Activated T-helper 1 cell treated with Interleukin-2 at 50 U/mL for 16 hours (primary cell): ENCODE measurements at places on chromosomes 3 and 15.

DNA sequence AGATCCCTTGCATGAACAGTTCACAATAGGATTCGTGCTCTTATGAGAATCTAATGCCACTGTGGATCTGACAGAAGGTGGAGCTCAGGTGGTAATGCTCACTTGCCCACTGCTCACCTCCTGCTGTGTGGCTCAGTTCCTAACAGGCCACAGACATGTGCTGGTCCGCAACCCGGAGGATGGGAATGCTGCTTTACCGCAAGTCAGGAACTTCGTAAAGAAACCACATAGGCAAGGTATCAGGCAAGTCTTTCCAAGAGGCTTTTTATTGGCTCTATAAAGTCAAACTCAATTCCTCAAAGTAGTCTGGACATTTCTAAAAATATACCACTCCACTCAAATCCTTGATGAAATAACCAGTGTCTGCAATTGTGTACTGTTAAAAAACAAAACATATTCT lies 56.1 kb downstream of the OSTN start:
- DNase-seq = no peak

DNA sequence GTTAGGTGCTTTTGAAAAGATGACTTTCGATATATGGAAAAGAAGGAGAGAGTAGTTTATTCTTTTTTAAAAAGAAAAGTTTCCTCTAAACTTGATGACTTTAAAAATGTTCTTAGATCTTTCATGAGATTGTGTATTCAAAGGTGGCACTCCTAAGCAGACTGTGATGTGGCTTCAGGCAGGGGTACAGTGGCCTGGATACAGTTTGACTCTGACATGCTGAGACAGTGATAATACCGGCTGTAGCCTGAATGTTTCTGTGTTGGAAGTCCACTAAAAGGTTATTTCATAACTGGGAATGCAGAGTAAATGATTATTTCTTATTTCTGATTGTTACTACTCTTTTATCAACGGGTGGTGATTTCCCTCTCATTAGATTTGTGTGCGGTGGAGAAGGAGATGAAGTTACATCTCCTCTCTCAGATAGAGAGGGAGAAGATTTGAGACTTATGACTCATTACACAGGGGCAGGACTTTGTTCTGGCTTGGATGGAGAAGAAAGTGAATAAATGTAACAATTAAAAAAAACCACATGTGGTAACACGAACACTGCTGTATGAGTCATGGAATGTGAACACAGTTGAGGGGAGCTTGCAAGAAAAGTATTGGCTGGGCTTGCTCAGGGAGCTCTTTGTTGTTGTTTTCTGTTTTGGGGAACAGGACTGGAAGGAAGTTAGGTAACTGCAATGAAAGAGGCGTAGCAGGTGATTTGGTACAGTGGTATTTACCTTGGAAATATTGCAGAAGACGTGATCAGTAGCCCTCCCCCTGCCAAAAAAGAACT lies 21.6 kb downstream of the SPTSSB start:
- DNase-seq = peak; percentile 3

DNA sequence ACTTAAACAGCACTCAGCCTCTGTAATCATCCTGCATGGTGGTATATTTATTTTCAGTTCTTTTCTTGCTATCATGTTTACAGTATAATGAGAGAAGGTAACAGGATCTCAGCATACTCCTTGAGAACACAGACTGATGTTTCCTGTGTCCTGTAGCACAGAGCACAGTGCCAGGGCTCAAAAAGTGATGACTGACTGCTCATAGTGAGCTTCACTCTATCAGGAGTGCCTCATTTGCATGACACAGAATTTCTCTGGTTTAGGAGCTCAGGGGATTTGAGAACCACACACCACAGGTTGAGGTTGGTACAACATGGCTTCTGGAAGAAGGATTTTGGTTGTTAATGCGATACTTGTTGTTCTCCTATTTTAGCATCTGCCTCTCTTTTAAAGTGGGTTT lies 68.5 kb upstream of the SLC2A2 start:
- no peak for DNase-seq

GRCh38 chr3:71973274-71974030 lies 188.5 kb upstream of the PROK2 start:
- DNase-seq = no peak

- DNase-seq = no peak
Measured at GRCh38 chr15:83854321-83854720, 200.4 kb downstream of the ADAMTSL3 start.

- no peak for DNase-seq
Measured at GRCh38 chr3:17730318-17730967, 12.0 kb downstream of the TBC1D5 start.

GRCh38 chr3:71149959-71150954 lies 433.3 kb downstream of the FOXP1 start:
- DNase-seq = no peak

- DNase-seq = no peak
Measured at GRCh38 chr3:173371848-173372487, 25.6 kb upstream of the NLGN1 start.

DNA sequence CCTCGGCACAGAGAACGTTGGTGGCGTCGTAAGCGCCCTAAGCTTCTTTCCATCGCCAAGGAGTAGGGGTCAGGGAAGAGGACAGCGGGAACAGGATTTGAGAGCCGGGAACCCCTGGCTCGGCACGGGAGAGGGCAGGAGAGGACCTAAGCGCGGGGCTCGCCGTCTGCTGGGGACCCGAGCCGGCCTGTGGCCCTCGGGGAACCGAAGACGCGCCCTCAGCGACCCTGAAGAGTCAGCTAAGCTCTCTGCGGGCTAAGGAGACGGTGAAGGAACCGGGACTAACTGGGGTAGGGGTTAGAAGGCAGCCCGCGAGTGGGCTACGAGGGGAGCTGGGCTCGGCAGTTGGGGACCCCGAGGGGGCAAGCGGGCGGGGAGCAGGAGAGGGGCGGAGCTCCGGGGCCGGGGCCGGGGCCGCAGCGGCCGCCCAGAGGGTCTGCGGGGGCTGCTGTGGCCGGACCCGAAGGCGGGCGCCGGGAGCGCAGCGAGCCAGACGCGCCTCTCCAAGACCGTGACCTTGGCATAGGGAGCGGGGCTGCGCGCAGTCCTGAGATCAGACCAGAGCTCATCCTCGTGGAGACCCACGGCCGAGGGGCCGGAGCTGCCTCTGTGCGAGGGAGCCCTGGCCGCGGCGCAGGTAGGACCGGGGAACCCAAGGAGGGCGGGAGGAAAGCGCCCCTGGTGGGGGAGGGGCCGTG lies 574 bp downstream of the CASR start:
- DNase-seq = no peak

- DNase-seq = no peak
Measured at GRCh38 chr3:185207931-185208746, 45.7 kb downstream of the EHHADH start.

- DNase-seq = no peak
Measured at GRCh38 chr3:99638167-99638948, at the start of gene COL8A1. Gene COL8A1 (plus strand): TSS chr3:99638594. CDS start chr3:99790683, 152,089 bp downstream.

GRCh38 chr3:46206282-46207015 lies 1.7 kb downstream of the CCR1 start:
- no peak for DNase-seq

- no peak for DNase-seq
Measured at GRCh38 chr3:48716508-48716981, 476 bp downstream of the IP6K2 start.

DNA sequence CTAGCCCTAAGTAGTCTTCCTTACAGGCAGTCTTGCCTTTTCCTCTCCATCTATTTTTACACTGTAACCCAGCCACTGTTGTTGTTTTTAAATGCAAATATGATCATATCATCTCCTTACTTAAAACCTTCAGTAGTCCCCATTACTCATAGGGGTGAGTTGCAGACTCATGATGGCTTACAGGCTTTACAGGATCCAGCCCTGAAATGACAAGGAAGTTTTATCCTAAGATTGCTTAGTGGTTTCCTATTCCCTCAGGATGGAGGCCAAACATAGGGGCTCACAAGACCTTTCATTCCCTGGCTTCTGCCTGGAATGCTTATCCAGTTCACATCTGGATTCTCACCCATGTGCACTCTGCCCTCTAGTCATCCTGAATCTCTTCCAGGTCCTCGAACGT lies 27.7 kb upstream of the PCOLCE2 start:
- no peak for DNase-seq

DNA sequence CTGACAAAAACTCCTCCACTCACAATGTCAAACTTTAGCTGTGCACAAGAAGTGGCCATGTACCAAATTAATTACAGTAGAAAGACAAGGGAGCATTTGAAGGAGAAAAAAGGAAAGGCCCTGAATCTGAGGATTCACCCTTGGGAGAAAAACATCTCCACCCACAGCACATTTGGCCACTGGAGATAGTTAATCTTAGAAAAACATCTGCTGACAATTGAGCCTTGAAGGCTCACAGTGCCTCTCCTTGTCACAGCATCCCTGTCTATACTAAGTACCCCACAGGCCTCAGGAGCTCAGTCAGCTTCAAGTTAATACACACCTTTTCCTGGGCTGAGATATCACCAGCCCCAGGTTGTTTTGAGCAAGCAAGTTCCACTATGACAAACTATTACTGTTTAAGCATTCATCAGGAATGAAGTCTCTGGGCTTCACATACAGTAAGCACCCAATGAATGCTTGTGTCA lies 78.1 kb upstream of the SETMAR start:
- DNase-seq = no peak

DNA sequence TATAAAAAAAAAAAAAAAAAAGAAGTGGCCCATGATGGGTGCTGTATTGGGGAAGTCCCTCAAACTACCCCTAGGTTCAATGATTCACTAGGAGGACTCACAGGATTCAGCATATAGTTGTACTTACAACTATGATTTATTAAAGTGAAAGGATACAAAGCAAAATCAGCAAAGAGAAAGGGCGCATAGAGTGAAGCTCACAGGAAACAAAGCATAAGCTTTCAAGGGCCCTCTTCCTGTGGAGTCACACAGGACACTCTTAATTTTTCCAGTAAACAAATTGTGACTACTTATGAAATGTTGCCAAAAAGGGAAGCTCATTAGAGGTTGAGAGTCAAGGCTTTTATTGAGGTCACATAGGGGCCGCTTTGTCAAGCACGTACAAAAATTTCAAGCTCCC lies 153.7 kb upstream of the GAP43 start:
- DNase-seq = no peak

DNA sequence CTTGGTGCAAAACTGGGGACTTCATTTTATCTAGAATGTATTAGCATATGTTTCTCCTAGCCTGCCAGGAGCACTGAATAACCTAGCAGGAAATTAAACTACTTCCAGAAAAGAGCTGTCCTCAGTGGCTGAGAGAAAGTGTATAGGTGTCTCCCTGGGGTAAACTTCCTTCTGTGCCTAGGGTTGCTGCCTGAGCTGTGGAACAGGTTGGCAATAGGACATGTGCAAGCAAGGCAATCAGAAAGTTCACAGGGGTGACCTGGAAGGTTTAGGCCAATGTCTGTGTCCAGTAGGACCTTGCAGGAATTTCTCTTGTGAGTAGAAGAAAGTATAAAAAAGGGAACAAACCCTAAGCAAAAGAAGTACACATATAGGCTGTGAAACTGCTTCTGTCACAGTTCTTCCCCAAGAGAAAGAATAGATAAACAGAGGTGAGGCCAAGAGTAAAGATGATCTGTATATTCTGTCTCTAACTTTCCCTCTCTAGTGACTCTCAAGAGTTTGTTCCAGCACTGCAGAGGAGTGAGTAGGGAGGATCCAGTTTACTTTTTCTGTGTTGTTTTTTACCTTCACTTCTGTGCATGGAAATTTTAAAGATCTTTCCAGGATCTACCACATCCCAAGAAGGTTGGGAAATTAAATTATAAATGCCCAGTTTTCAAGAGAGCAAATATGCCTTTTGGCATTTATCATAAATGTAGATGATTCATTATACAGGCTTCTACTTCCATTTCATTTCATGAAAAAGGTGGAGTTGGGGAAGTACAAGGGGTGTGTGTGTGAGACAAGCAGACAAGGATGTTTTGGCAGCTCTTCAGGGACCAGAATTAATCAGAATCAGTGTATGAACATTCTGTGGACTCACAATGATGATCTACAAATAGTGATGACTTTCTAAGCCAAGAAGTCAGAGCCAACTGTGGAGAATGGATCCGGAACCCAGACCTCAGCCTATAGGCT lies 155.2 kb downstream of the RBPMS2 start:
- no peak for DNase-seq

DNA sequence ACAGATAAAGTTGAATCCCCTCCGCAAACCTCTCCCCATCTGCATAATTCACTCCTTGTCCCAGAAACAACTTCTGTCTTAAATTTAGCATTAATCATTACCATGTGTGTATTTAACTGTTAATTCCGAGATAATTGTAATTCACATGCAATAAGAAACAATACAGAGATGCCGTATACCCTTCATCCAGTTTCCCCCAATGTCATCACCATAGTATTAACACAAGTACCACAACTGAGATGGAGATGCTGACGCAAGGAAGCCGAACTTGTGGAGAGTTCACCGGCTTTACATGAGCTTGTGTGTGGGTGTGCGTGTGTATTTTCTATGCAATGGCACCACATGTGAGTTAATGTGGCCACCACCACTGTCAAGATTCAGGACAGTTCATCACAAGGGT lies 39.6 kb upstream of the SEC13 start:
- DNase-seq = no peak

- no peak for DNase-seq
Measured at GRCh38 chr15:101157721-101158120, 94.1 kb downstream of the CHSY1 start.

DNA sequence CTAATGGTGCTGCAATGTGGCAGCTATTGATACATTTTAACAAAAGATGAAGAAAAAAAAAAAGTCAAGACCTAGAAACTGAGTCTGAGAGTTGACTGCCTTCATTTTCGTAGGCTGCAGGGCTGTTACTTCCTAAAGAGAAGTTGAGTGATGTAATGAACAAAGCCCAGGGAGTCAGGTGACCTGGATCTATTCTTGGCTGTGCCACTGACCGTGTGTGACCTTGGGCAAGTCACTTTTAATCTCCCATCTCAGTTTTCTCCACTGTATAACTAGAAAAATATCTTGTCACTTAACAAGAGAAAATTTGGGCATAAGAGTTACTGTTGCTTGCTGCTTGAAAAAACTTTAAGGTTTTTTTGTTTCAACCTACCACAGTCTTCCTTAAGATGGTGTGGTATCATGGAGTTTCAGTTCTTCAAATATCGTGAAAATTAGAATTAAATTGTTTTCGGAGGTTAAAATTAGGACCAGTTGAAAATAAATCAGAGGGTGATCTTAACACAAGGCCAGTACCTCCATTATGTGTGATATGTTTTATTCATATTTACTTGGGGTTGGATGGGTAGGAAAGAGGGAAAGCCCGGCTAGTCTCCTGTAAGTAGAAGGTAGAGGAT lies 5.8 kb downstream of the FMN1 start:
- DNase-seq = no peak
